Stimulated activated CD4-positive, alpha-beta T cell treated with anti-CD3 and anti-CD28 coated beads, Interleukin-12 subunit alpha, Interleukin-12 subunit beta, amount 100 ng/mL, for 4 hours (primary cell): ENCODE measurements at places on chromosomes 2 and 18.

- DNase-seq = no peak
Measured at GRCh38 chr2:104213758-104214157, 640.2 kb upstream of the POU3F3 start.

GRCh38 chr2:151669585-151670081 lies 64.6 kb downstream of the NEB start:
- DNase-seq = peak; percentile 1

- DNase-seq = no peak
Measured at GRCh38 chr2:101152272-101153076, 1.3 kb upstream of the TBC1D8 start.

GRCh38 chr2:10795508-10796046 lies 17.0 kb downstream of the PDIA6 start:
- DNase-seq = no peak

DNA sequence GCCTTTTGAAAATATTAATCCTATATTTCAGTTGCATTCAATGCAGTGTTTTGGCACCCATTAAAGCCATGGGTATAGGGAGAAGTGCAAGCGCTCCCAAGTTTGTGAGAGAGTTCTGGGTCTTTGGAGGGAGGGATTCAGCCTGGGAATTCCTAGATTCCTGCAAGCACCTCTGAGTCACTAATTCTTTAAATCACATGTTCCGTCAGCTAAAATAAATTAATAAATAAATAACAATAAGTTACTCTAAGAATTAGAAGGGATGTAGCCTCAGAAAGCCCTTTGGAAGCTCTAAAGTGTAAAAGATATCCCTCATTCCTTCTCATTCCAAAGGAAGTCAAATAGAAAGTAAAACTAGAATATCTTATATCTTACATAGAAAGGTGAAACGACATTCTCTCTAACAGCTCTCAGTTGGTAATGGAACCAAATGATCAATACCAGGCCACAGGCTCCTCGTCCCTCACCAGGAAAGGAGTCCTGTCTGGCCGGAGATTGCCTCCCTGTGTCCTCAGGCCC lies 222.4 kb upstream of the RBBP8 start:
- no peak for DNase-seq

DNA sequence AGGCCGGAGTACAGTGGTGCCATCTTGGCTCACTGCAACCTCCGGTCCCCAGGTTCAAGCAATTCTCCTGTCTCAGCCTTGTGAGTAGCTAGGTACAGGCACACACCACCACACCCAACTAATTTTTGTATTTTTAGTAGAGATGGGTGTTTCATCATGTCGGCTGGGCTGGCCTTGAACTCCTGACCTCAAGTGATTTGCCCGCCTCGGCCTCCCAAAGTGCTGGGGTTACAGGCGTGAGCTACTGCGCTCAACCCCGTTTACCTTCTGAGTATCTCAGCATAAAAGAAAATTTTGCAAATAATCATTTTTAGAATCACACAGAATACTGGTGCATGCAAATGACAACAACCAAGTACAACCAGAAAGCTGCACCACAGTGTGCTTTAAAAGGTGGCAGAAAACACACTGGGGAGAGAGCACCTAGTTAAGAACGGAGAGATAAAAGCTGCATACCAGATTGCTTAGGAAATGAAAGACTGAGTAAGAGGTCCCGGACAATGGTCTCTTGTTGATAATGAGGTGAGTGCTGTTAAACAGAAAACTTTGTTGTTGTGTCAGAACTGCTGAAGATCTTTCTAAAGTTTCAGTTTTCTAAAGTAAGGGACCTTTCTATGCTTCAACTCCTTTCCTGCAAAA lies 189.6 kb downstream of the ACTR3 start:
- no peak for DNase-seq

DNA sequence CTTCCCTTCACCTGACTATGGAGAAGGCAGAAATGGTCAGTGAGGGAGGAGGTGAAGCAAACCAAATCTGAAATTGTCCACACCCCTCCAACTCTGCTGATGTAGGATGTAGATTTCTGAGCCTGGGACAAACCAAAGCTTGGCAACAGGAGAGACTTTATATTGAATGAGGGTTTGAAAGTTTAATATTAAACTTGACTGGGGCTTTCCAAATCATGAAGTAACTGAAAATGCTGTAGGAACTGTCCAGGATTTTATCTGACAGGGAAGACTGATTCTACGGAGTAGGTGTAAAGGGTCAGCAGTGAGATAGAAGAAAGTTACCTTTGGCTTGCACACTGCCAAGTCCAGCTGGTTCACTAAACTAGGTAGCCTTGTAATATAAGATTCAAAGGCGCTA lies 194.5 kb downstream of the TDRD15 start:
- DNase-seq = no peak

DNA sequence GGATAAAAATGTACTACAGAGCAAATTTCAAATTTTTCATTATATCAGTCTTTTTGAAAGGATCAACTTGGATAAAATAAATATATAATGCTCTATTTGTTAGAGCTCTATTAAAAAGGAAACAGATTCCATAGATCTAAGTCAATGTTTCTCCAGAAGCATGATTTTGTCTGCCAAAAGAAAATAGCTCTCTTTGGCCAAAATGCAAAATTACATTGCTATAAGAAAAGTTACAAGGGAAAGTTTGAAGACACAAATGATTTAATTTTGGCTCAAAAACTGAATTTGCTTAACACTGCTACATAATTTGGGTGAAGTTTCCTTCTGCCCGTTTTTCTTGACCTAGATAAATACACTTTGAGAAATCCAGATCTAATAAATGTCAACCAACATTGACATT lies 15.7 kb downstream of the C2orf69 start:
- DNase-seq = no peak

DNA sequence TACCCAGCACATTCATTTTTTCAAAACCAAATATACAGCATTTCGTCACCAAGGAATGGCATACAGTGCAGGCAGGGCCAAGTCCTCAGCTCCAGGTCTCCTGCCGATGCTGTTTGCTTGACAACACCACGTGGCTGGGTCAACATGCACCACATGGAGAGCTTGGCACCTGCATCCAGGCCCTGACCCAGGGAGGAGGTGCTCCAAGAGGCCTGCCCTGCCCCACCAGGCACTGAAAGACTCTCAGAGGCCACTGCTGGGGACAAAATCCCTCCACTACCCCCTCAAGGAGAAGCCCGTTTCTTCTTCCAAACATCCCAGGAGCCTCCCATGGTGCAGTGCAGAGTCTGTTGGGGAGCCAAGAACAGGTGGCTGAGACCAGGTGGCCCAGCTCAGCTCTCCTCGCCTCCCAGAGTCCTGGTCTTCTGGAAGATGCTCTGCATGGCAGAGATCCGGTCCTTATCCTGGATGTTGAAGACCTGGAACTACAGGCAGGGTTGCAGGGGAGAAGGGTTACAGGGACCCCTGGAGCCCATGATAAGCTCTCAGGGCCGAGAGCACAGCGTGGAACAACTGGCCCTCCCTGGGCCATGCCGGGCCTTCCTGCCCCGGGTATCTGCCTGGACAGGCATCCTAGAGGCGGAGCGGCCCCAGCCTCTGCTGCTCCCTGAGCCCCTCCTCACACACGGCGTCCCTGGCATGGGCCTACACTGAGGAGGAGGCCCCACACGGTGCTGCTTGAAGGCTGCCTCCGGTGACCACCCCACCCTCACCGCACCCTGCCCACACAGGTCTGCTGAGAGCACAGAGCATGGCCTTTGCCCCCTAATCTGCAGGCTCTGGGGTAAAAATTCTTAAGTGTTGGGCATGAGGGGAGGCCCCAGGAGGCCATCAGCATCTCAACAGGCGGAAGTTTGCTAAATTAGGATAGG lies 9.0 kb downstream of the MAB21L4 start:
- DNase-seq = no peak

- DNase-seq = no peak
Measured at GRCh38 chr2:217743966-217744761, 258.6 kb downstream of the TNS1 start.

GRCh38 chr2:205975082-205975949 lies 110.7 kb downstream of the INO80D start:
- no peak for DNase-seq

DNA sequence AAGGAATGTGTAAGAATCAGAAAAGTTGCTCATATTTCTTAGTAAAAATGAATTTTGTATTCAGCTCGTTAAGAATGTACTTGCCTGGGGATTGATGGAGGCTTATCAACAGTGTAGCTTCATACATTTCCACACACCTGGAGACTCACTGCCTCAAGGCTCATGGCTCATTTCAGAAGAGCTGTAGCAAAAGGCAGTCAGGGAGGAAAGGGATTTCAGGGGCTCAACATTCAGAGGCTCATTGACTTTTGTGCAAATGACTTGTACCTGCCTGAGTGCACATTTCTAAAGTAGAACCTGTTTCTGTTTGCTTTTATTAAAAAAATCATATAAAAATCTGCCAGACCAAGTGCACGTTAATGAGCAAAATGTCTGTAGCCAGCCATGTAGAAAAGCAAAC lies 304.4 kb downstream of the KCNS3 start:
- no peak for DNase-seq

- DNase-seq = no peak
Measured at GRCh38 chr18:48390641-48391040, 18.5 kb downstream of the ZBTB7C start.

DNA sequence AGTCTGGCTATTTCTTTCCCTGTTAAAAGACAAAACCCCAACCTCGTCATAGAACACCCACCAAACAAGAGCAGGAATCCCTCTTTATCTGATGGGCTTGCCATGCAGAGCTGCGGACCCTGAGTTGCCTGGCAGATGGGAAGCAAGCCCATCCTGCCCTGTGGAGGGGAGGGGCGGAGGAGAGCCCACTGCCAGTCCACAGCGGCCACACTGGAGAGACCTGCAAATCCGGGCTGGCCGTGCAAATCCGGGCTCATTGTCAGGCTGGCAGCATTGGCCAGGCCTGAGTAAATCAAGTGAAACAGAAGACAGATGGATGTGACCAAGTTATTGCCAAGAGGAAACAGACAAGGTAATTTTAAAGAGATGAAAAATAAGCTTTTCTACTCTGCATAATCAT lies 22.0 kb downstream of the MYL12B start:
- no peak for DNase-seq

DNA sequence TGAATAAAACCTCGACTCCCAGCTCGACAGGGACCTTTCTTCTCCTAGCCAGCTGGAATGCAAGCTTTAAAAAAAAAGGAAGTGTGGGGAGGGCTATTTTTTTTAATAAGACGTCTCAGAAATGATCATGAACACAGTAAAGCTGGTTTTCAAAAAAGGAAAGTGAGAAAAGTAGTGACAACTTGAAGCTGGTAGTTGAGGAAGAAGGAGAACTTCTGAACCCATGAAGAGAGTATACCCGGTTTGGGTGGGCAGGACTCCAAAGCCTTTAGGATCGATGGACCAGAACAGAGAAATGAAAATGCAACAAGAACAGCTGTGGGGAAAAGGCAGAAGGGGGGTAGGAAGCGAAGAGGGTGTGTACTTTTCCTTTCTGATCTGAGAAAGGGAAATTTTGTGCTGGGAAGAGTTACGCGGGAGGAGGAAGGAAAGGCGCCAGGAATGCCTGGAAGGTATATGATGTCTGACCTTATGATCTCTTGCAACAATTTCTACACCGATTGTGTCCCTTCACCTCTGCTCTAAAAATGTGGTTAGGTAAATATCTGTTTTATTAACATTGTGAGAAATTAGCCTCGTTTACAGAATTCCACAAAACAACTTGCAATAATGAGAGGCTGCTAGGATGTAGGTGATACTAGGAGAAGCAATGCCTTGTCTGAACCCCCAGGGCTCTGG lies 22.6 kb upstream of the CYP1B1 start:
- no peak for DNase-seq

DNA sequence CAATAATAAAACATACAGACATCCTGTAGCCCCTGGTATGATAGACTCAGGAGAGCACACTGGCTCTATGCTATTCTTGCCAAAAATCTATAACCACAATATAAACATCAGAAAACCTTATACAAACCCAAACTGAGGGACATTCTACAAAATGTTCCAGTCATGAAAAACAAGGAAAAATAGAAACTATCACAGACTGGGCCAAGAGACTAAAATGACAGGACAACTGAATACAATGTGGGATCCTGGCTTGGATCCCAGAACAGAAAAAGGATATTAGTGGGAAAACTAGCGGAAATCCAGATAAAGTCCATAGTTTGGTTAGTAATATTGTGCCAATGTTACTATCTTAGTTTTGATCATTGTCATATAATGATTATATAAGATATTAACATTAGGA lies 29.6 kb upstream of the EPAS1 start:
- no peak for DNase-seq

DNA sequence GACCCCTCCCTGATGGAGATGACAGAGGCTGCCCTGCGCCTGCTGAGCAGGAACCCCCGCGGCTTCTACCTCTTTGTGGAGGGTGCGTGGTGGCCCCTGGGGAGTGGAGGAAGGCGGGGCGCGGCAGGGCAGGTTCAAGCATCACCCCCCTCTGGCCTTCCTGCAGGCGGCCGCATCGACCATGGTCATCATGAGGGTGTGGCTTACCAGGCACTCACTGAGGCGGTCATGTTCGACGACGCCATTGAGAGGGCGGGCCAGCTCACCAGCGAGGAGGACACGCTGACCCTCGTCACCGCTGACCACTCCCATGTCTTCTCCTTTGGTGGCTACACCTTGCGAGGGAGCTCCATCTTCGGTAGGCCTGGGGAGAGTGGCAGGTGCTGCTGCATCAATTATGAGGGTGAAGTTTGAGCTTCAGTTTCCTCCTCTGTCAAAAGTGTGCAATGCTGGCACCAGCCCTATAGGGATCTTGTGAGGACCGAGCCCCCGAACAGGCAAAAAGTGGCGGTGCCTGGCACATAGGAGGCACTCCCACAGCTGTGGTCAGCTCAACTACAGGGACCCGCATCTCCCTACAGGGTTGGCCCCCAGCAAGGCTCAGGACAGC lies 2.2 kb downstream of the ALPI start:
- no peak for DNase-seq

DNA sequence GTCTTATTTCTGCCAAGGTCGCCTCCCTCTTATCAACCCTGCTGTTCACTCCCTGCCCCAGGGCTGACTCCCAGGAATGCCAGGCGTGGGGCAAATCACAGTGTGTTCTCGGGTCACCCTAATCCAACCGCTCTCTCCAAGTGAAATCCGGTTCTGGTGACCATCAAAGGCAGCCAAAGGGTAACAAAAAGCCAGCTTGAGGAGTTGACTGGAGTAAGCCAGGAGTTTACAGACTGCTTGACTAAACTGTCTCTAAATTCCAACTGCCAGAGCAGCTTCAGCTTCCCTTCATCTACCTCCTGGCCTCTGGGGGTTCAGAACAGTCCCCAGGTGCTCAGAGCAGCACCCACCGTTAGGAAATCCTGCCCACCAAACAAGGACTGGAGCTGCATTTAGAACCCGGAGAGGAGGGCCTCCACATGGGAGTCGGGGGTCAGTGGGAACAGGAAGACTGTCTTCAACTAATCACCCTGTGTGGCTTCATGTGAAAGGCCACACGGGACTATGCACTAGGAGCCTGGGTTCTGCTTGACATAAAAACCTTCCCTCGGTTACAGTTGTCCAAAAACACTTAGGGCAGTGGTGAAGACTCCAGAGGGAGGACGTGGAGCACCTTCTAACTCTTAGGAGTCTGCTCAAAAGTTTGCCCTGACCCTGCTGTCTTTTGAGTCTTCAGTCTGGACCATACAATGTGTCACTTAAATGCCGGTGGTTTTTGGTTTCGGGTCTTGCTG lies 24.2 kb upstream of the MCFD2 start:
- DNase-seq = no peak
